ENCODE measurements at places on chromosomes 2 and 18.

- no peak for DNase-seq
These were observed 5.9 kb downstream of the TRIB2 start for GRCh38 chr2:12722447-12723316.

- DNase-seq, result no peak
These were observed 286.8 kb downstream of the ARL6IP6 start for GRCh38 chr2:153005071-153005730.

DNA sequence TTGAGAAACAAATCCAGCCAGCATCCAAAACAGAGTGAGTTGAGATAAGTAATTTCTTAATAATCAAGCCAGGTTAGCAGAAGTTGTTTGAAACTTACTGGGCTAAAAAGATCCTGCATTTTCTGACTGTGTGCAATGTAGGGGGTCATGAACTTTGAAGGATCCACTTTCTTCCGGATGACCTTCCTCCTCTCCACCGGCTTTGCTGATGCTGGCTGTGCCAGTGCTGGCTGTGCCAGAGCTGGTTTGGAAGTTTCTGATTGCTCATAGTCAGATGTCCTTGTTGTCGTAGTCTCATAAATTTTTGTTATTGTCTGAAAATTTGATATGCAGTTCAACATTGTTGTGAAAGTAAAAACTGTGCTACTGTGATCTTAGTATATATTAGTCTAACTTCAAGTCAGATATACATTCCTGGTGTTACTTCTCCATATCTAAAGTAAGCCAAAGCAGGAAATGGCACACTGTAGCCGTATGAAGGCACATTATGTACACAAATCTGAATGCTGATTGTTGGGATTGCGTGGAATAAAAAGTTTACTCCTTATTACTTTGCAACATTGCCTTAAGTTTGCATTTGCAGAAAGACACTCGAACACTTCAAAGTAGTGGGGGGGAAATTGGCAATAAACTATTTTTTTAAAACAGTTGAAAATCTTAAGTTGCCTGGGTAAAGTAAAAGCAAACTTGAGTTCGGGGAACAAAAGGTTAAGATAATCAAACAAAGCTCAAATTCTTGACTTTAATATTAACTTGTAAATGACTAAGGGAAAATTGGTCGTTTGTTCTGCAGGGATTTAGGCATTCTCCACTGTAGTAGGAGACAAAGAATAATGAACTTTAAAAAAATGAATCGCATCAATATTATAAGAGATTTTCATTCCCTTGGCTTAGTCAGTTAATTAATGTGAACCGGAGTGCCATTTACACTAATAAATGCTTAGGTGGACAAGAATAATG, 6.4 kb downstream of the NEB start:
- no peak for DNase-seq

GRCh38 chr2:217829420-217829819, 173.4 kb downstream of the TNS1 start:
- no peak for DNase-seq

- no peak for DNase-seq
These were observed 38.1 kb upstream of the OTOS start for GRCh38 chr2:240178564-240178963.

DNA sequence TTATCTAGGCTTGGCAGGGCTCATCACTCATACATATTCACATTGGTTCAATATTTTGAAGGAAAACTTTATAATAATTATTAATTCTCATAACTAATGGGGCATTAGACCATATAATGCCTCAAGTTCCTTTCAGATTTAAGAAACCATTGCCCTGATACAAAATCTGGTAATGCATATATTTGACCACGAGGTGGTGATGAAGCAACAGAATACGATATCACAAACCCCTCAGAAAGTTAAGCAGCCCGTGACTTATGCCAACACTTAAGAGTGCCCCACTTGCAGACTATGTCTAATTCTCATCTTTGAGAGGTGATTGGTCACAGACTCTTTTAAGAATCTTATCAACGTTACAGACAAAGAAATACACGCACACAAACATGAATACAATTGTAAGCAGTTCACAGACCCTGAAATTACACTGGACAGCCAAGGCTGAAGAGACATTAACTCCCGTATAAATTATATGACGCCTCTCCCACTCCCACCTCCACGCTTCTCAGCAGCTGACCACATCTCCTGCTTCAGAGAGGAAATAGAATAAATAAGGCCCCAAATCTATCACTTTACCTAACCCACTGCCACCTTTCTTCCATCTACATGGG, 20.7 kb upstream of the DNAH6 start:
- peak; percentile 73 for DNase-seq

Data from EH (cell line).